Thoracic aorta (tissue), 2 donors: ENCODE measurements at places on chromosomes 5 and 9.
A peak's percentile ranks its signal among the peaks of the same experiment; 100 is the strongest.

GRCh38 chr5:1366514-1366913, 21.6 kb upstream of the CLPTM1L start:
- no peaks in the 10 kb centered on the region for H3K4me1 ChIP-seq
- H3K27me3 ChIP-seq: no peaks in the 10 kb centered on the region
- H3K27ac ChIP-seq: no peak overlapping the region
- no peaks in the 10 kb centered on the region for H3K36me3 ChIP-seq
- no peak overlapping the region for H3K4me3 ChIP-seq

GRCh38 chr5:96816411-96816939, 8.7 kb upstream of the ERAP1 start:
- DNase-seq: no peak
- no peaks in the 10 kb centered on the region for H3K4me1 ChIP-seq
- no peaks in the 10 kb centered on the region for H3K27me3 ChIP-seq
- no peaks in the 10 kb centered on the region for H3K36me3 ChIP-seq
- H3K4me3 ChIP-seq: peak overlapping the region; percentile 18
- no peak overlapping the region for H3K27ac ChIP-seq

DNA sequence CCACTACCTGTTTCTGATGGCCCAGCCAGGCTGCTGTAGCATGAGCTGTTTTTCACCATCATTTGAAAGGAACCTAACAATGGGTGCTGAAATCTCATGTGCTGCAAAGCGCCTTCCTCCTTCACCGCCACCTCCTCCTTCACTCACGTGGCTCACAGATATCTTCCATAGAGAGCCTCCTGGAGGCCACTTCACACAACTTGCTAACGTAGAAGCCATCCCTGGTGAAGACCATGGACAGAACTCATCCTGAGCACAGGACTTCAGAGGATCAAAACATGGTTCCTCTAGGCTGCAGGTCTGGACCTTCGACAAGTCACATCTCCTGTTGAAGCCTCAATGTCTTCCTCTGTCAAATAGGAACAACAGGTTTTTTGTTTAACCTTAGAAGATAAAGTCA, 155.5 kb upstream of the RAD23B start:
- no peaks in the 10 kb centered on the region for H3K36me3 ChIP-seq
- DNase-seq: no peak
- no peaks in the 10 kb centered on the region for H3K27me3 ChIP-seq
- H3K27ac ChIP-seq: no peak overlapping the region

DNA sequence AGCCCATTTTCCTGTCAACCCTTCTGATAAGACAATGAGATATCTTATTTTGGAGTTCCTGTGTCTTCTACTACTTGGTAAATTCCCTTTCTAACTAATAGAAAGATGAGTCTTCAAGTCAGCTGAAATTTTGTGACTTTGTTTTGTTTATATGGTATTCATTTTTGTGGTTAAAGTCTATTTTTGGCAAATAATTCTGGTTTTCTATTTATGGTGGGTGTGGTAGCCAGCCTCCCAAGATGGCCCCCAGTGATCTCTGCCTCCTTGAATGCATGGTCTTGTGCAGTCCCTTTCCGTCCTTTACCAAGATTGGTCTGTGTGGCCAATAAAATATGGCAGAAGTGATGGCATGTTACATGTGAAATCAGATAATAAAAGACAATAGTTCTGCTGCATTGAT, 91.5 kb downstream of the NR3C1 start:
- no peaks in the 10 kb centered on the region for H3K36me3 ChIP-seq
- peaks cover 53% of the 10 kb centered on the region for H3K4me1 ChIP-seq
- no peak overlapping the region for H3K4me3 ChIP-seq
- H3K27me3 ChIP-seq: no peaks in the 10 kb centered on the region
- DNase-seq: no peak

- no peak overlapping the region for H3K27ac ChIP-seq
- DNase-seq: no peak
- H3K4me3 ChIP-seq: no peak overlapping the region
- H3K36me3 ChIP-seq: no peaks in the 10 kb centered on the region
- H3K4me1 ChIP-seq: no peaks in the 10 kb centered on the region
Observed at GRCh38 chr5:178449163-178450070, 140.8 kb downstream of the COL23A1 start.

- H3K27ac ChIP-seq: no peak overlapping the region
- H3K36me3 ChIP-seq: no peaks in the 10 kb centered on the region
- DNase-seq: no peak
- H3K4me1 ChIP-seq: no peaks in the 10 kb centered on the region
- H3K27me3 ChIP-seq: no peaks in the 10 kb centered on the region
Observed at GRCh38 chr5:13533833-13534232, 410.7 kb downstream of the DNAH5 start.

- no peak for DNase-seq
- H3K4me3 ChIP-seq: no peak overlapping the region
- no peak overlapping the region for H3K27ac ChIP-seq
- no peaks in the 10 kb centered on the region for H3K27me3 ChIP-seq
Observed at GRCh38 chr5:78320401-78320800, 25.9 kb upstream of the AP3B1 start.

GRCh38 chr5:149610589-149611255, 29.4 kb downstream of the ARHGEF37 start:
- no peaks in the 10 kb centered on the region for H3K27me3 ChIP-seq
- H3K27ac ChIP-seq: no peak overlapping the region
- H3K4me3 ChIP-seq: no peak overlapping the region
- DNase-seq: no peak

GRCh38 chr5:68533571-68534084, 318.1 kb downstream of the PIK3R1 start:
- no peak for DNase-seq
- peaks cover 36% of the 10 kb centered on the region for H3K4me1 ChIP-seq
- H3K27ac ChIP-seq: peak overlapping the region; percentile 73
- H3K27me3 ChIP-seq: no peaks in the 10 kb centered on the region
- H3K4me3 ChIP-seq: peak overlapping the region; percentile 70

- H3K4me3 ChIP-seq: no peak overlapping the region
- DNase-seq: no peak
- no peaks in the 10 kb centered on the region for H3K27me3 ChIP-seq
- peak overlapping the region; percentile 76 for H3K27ac ChIP-seq
- peaks cover 61% of the 10 kb centered on the region for H3K4me1 ChIP-seq
Observed at GRCh38 chr9:127825319-127826051, 22.8 kb downstream of the FPGS start.
